ENCODE measurements at places on chromosomes 12 and 14. TPM values are rescaled to one million over a fixed set of nuclear protein-coding genes. Genes with fewer than 3 reads are reported as not detected.

DNAJC22 gene
- not detected for polyA plus RNA-seq

LRTM2 gene
- not detected for polyA plus RNA-seq

DNA sequence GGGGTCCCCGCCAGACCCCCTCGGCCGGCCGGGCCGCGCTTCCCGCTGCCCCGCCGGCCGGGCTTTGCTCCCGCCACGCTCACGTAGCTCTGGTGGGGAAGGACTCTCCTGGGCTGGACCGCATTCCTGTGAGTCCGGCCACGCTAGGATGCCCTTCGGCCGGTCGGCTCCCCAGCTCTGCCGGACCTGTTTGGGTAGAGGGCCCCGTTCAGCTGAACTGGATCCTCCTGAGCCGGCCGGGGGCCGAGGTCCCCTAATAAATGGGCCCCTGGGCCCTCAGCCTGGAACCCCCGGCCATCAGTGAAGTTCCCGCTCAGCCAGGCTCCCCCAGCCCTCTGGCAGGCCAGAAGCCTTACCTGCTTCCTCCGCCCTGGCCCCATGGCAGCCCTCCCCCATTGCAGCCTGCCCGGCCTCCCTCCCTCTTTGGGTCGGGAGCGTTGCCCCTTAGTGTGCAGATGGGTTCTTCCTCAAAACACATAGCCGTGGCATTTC is 593 bp downstream of the UNC119B start:
- H3K27ac ChIP-seq: peak overlapping the region; percentile 84
- H3K4me1 ChIP-seq: peaks cover 32% of the 10 kb centered on the region
- H3K36me3 ChIP-seq: peaks cover 5% of the 10 kb centered on the region
- DNase-seq: no peak
- peak overlapping the region; percentile 92 for H3K4me3 ChIP-seq

DNA sequence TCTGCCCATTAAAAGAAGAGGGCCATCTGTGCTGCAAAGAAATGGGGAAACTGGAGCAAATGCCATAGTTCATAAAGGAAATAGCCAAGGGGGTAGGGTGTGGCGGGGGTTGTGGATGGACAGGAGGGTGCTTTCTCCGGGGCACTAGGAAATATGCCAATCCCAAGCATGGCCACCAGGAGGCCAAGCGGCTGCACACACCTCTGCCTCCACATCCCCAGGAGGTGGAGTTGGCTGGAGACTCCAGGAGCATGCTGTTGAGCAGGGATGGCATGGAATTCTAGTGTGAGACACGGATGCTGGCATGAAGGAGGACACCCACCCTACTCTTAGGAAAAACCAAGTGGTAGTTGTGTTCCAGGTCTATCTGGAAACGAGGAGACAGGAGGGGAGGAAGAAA is 25.2 kb downstream of the NID2 start:
- DNase-seq: peak; percentile 27
- H3K27ac ChIP-seq: no peak overlapping the region
- no peaks in the 10 kb centered on the region for H3K36me3 ChIP-seq
- peaks cover 3% of the 10 kb centered on the region for H3K4me1 ChIP-seq
- H3K4me3 ChIP-seq: no peak overlapping the region

DNA sequence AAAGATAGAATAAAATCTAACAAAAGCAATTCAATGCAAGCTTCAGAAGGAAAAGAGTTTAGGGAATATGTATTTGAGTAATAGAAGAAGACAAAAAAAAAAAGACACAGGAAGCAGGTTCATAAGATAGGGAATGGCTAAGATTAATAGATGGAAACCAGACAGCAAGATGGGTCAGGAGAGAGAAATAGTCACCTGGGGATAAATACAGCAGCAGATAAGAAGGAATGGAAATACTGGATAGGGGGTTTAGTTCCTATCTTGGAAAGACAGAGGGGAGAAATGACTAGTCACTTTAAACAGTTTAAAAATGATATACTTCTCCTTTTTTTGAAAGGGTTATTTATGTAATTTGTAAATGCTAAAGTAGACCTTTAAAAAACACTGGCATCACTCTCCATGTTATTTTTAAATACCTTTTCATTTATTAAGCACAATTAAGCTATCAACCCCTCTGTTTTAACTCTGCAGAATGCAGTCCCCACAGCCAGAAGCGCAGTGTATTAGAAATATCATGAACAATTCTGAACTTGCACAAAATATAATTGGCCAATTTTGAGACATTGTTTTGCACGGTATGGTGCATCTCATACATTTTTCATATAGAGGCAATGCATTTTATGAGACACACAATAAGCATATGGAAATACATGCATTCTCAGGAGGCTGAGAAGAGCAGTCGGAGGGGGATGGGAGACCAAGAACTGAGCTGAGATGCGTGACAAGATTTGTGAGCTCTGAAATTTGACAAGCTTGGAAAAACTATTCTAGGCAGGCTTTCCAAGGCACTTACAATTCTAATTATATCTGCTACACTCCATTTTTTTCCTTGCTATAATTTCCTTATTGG is 303.4 kb upstream of the PRICKLE1 start:
- DNase-seq: no peak
- no peaks in the 10 kb centered on the region for H3K36me3 ChIP-seq
